ENCODE measurements at places on chromosomes 16 and 17.

GRCh38 chr17:39114723-39115122, 36.7 kb downstream of the PLXDC1 start:
- no peak for DNase-seq

GRCh38 chr17:44005527-44006271, 1.3 kb downstream of the NAGS start:
- peak; percentile 79 for DNase-seq

DNA sequence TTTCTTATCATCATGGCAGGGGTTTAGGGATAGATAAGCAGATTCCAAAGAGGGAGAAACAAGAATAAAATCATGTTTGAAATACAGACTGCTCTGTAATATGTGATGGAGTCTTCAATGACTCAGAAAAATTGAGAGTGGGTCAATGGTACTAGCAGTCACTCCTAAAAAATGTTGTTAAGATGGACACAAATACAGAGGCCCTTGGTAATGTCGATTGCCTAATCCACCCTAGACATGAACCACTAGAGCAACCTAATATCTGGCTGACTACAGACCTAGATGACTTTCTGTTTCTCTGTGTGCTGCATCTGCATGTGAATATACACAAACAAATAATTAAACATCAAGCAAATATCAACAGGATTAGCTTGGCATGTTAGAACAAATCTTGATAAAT, 135.8 kb downstream of the CDH8 start:
- DNase-seq, result no peak

- DNase-seq, result no peak
Measured at GRCh38 chr17:79459003-79459655, 151.7 kb downstream of the RBFOX3 start.

GRCh38 chr16:55948230-55948629, 73.1 kb upstream of the CES5A start:
- DNase-seq, result no peak

- DNase-seq, result no peak
Measured at GRCh38 chr16:16016388-16016964, 67.1 kb downstream of the ABCC1 start.

DNA sequence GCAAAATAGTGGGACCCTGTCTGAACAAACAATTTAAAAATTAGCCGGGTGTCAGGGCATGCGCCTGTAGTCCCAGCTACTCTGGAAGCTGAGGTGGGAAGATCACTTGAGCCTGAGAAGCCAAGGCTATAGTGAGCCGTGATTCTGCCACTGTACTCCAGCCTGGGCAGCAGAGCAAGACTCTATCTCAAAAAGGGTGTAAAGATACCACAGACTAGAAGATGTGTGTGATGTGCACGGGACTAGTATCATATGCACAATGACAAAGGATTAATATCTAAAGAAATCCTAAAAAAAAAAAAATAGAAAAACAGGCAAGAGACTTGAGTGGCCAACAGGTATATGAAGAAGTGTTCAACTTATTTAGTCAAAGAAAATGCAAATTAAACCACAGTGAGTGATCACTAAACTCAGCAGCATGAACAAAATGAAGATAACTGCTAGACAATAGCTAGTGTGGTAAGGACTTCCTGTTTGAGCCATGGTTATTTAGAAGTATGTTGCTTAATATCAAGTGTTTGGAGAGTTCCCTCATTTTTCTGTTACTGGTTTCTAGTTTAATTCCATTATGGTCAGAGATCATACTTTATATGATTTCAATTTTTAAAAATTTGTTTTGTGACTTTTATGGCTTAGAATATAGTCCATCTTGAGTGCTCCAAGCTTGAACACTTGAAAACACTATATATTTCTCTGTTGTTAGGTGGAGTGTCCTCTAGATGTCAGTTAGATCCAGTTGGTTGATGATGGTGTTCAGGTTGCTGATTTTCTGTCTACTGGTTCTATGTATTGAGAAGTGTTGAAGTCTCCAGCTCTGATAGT, 14.7 kb upstream of the SLX4 start:
- DNase-seq, result no peak

DNA sequence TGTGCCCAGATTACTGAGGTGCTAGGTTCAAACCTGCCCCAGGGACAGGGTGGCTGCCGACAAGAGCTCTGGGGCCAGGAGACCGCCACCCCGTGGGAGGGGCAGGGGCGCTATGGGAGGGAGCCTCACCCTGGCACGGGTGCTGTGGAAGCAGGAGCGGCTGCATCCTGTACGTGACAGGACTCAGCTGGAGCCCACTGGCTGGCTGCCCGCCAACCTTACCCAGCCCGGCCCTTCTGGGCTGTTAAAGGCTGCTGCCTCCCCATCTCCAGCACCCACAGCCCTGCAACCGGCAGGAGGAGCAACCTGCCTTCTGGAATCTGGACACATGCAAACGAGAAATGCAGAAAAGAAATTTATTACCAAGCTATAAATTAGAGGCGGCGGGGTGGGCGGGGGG, 11.2 kb downstream of the PAM16 start:
- no peak for DNase-seq

GRCh38 chr16:6035161-6035560, 937.6 kb upstream of the EEF2KMT start:
- no peak for DNase-seq

DNA sequence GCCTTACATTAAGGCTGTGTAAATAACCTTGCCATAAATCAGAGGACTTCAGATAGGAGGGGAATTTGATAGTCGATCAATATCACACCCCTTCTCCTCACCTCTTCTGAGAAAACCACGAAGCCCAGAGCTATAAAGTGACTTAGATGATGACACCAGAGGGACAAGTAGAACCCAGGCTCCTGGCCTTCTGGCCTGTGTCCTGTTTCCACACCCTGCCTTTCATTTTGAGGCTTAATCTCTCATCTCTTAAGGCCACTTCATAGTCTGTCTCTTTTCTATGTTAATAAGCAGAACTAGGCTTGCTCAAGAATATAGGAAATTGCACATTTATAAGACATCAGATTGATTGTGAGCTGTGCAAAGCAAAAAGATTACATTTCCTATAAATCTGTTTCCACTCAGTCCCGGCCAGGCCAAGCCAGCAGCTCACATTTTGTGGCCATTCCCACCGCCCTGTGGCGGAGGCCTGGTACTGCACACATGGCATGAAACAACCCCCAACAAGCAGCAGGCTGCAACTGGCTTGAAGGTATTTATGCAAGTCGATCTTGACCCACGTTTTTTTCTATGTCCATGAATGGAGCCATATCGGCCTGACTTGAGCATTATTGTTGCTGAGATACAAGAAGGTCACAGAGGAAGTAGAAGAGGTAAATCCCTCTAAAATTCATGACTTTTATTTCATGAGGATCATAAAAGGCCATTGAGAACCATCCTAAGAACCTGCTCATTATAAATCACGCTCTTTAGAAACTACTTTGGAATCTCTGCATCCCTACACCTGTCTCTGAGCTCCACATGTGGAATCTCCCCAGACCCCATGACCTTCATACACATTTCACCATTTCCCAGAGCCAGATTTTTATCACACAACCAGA, 93.7 kb downstream of the PMP22 start:
- peak; percentile 64 for DNase-seq

DNA sequence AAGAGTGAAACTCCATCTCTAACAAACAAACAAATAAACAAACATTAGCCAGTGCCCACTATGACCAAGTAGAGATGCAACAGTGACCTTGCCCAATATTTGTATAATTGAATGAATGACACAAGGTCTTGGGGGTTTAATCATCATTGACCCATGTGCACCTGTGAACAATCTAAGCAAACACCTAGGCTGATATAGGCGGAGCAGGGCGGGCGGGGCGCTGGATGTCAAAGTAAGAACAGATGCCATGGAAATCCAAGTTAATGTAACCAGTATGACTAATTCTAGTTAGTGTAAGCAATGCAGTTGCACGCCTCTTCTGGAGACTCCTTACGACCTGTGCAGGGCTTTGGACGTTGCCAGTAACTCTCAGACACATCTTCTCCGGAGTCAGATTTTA, 17.6 kb downstream of the RCVRN start:
- DNase-seq, result no peak

DNA sequence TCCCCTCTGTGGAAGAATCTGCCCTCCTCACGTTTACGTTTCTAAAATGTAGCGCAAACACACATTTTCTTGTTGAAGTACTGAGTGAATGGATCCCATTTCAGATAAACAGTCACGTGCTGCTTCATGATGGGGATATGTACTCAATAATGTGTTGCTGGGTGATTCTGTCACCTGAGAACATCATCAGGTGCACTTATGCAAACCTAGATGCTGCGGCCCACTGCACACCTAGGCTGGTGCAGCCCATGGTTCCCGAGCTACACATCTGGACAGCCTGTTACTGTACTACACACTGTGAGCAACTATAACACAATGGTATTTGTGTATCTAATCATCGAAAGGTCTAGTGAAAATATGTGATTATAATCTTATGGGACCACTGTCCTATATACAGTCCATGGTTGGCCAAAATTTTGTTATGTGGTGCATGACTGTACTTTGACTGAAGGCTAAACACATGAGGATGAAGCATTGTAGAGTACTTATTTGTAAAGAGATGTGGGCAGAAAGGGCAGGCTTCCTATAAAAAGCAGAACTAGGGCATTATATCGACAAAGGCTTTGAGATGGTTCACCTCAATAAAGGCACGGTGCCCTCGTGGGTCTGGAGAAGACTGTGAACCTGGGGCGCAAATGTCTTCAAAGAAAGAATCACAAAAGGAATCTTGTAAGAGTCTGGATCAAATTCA, 26.3 kb downstream of the MARF1 start:
- DNase-seq, result no peak

GRCh38 chr17:67107171-67107570, 62.8 kb downstream of the CACNG1 start:
- DNase-seq, result no peak

DNA sequence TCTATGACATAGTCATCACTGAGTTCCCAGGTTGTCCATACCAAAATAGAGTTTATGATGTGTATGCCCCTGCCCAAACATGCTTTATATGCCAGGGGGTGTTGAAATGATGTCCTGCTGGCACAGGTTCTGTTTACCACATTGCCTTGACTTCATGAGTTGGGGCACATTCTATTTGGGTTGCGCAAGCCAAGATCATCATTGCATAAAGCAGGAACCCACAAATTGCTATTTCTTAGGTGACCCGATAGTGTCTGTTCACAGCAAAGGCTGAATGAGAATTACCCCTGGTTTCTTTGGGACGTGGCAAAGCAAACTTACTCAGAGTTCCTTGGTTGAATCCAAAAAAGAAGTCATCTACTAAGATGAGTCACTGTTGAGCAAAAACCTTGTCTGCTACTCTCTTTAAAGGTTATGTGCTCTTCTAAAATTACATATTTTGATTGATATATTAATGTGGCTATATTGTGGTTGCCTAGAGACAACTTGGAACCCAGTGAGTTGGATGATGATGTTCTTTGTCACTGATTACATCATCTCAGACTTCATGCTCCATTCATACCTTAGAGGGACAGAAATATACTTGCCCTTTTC, 912.6 kb upstream of the SOX9 start:
- no peak for DNase-seq

GRCh38 chr16:81779536-81780320, 637 bp downstream of the PLCG2 start:
- no peak for DNase-seq

- DNase-seq, result no peak
Measured at GRCh38 chr17:63549289-63549945, 860 bp upstream of the DCAF7 start.

DNA sequence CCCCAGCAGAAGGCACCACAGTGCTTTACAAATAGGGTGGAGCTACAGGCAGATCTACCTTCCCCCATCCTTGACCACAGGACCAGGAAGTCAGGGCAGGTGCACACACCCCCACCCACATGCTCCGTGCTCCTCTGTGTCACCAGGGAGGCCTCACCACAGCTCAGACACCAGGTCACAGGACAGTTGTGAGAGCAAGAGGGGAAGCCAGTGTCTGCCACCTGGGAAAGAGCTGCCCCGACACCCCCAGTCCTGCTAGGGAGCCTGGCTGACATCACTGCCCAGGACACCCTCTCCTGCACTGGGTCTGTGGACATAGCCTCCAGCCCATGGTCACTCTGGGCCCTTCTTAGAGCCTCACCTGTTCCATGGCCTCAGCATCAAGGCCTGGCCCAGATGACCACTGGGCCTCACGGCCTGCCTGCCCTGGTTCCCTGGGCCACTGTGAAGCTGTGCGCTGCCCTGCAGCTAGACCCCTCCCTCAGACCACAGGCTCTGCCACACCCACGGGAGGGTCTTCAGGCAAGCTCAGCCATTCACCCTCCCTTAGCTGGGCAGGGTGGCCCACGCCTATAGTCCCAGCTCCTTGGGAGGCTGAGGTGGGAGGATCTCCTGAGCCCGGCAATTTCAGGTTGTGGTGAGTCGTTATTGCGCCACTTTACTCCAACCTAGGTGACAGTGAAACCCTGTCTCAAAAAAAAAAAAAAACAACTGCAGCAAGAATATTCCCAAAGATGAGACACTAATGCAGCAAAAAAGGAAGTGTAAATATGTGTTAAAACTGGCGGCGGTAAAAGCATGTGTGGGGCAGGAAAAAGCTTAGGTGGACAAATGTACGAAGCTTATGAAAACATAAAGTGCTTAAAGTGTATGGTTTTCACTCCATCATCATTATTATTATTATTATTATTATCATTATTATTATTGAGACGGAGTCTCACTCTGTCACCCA, 14.2 kb downstream of the POLR3K start:
- DNase-seq, result peak; percentile 79

DNA sequence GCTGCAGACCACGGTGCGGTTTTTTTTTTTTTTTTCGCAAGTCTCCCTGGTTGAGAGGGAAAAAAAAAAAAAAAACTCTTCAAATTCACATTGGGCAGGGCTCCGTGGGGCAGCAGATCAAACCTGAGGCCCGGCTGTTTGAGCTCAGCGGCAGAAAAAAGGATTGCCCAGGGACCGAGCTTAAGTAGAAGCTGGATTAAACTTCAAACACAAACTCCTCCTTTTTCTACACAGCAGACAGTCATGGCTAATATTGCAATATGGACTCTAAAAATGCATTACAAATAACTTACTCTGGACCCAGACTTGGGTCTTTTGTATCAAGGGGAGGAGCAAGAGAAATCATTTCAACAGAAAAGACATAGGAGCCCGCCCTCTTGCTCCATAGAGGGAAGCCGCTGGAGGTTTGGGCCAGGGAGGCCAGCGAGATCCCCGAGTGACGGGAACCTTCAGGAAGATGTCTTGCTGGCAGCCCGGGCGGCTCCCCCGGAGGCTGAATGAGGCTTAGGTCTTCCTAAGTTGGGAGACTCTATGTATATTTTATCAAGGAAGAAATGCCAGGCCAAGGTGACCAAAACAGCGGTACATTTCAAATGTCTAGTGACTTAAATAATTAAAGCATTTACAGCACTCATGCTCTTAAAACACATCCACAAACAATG, 167.7 kb downstream of the ZNF423 start:
- DNase-seq, result no peak

DNA sequence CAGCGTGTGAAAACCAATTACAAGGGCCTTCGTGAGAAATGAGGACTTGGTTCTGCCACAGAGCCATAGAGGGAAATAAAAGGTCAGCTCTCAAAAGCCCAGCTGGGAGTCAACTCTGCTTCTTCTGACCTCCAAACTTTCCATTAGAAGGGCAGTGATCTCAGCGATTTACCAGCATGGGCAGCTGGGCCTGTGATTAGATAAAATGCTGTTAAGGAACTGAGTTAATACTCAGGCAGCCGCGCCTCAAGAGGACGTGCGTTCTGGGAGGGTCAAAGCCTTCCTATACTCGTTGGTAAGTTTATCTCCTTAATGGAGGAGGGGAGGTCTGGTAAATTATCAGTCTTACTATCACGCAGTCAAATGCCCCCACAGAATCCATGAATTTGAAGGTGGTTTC, 480.2 kb upstream of the ERCC4 start:
- no peak for DNase-seq
